ENCODE measurements at places on chromosomes 3 and 15.

DNA sequence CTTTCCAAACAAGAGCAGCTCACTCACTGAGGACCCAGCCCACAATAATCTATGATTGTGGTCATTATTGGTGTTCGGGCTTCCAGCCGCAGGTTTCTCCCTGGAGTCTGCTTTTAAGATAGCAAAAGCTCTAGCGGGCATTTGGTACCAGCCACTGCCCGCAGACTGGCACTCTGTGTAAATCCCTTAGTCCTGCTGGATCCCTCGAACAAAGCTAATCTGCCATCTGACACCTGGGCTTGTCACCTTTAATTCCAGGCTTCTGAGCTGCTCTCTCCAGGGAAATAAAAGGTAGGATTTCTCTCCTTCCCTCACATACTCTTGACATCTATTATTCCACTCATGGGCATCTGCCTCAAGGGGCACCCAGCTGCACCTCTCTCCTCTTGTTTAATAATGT, 158.7 kb downstream of the PDCD6IP start:
- DNase-seq = no peak

DNA sequence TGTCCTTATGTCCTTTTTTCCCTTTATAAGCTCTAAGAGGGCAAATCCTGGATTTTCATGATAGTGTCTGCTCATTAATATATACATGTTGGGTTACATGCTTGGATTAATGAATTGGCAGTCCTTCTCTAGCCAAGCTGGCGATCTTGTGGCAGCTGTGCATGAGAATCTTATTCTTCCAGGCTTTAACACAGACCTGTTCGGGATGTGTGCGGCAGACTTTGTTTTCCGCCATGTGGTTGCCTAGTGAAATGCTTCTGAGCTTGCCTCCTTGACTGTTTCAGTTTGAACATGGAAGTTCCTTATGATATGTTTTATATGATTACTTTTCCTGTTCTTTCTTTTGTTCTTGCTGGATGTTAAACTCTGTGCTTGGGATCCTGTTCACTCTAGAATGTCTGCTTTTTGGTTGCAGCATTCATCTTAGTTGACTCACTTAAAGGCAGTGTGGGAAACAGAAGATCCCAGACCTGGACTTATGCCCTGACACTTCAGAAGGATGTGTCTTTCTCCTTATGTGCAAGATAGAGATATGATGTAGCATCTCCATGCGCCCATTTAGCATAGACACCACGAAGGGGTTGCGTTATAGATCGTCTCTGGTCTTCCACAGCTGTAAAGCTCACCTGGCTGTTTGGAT, 7.2 kb downstream of the CHCHD6 start:
- DNase-seq = no peak

- no peak for DNase-seq
Measured at GRCh38 chr15:48250640-48251076, 44.6 kb downstream of the SLC12A1 start.

DNA sequence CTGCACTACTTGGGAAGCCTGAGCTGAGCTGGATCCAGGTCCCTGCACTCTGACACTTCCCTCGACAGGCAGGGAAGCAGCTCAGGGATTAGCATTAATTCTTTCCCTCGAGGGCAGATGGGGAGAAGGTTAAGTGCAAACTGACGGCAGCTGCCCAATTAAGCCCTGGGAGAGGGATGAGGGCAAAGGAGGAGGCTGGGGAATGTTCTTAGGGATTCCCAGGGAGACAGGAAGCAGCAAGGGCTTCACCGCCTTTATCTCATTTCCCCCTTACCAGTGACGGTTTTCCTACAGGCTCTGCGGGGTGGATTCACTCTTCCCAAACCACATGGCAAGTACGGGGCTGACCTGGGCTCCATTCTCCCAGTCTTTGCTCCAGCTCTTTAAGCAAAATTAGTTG, 519.0 kb upstream of the PROK2 start:
- no peak for DNase-seq

GRCh38 chr15:52717481-52717880, 38.3 kb upstream of the ATOSA start:
- no peak for DNase-seq
